ENCODE measurements at places on chromosomes 2 and 18. TPM values are rescaled to one million over a fixed set of nuclear protein-coding genes. Genes with fewer than 3 reads are reported as not detected.

Gene GPR45
- polyA plus RNA-seq: not detected

Gene CCDC85A
- 0.15 TPM for polyA plus RNA-seq

Gene GORASP2
- 74.1 TPM for polyA plus RNA-seq

Gene SLC23A3
- 0.63 TPM for polyA plus RNA-seq

Gene MRPL53
- 144 TPM for polyA plus RNA-seq

Gene FKBP7
- polyA plus RNA-seq: 4.5 TPM

Gene UGT1A5
- not detected for polyA plus RNA-seq

Gene DES
- polyA plus RNA-seq: not detected

Gene MROH2A
- not detected for polyA plus RNA-seq

Gene DOK6
- not detected for polyA plus RNA-seq

Gene FHOD3
- not detected for polyA plus RNA-seq

Gene B4GALT6
- polyA plus RNA-seq: not detected

Gene PFN4
- polyA plus RNA-seq: not detected

Gene AQP12A
- not detected for polyA plus RNA-seq

Gene GMPPA
- polyA plus RNA-seq: 24.4 TPM

Gene CDH19
- polyA plus RNA-seq: not detected

Gene ACMSD
- not detected for polyA plus RNA-seq

Gene PDIA6
- 135 TPM for polyA plus RNA-seq

Gene SH3BP4
- 2.0 TPM for polyA plus RNA-seq

Gene IL36B
- not detected for polyA plus RNA-seq

Gene DSG1
- polyA plus RNA-seq: not detected

Gene ANKRD29
- not detected for polyA plus RNA-seq

Gene TBR1
- polyA plus RNA-seq: not detected

Gene UCN
- polyA plus RNA-seq: 1.6 TPM

Gene PAIP2B
- polyA plus RNA-seq: 3.1 TPM

Gene ALPI
- polyA plus RNA-seq: not detected

Gene KCMF1
- 17.6 TPM for polyA plus RNA-seq

Gene CPS1
- not detected for polyA plus RNA-seq

Gene HOXD13
- not detected for polyA plus RNA-seq

Gene ADD2
- 17.3 TPM for polyA plus RNA-seq

Gene OSR1
- polyA plus RNA-seq: not detected

Gene CIDEA
- not detected for polyA plus RNA-seq

Gene ANKRD62
- polyA plus RNA-seq: not detected

Gene UGT1A9
- polyA plus RNA-seq: not detected

Gene CCDC150
- 0.63 TPM for polyA plus RNA-seq

Gene ZSWIM2
- not detected for polyA plus RNA-seq

Gene PSD4
- polyA plus RNA-seq: 36.4 TPM

Gene FAM228A
- polyA plus RNA-seq: not detected

Gene DSG4
- polyA plus RNA-seq: not detected

Gene FBLN7
- 0.20 TPM for polyA plus RNA-seq

Gene TCF7L1
- 1.0 TPM for polyA plus RNA-seq

Gene TANC1
- polyA plus RNA-seq: 0.15 TPM

Gene ZC3H6
- 7.5 TPM for polyA plus RNA-seq

Gene FSHR
- not detected for polyA plus RNA-seq

Gene LONRF2
- polyA plus RNA-seq: not detected

Gene REG3A
- polyA plus RNA-seq: not detected

Gene SLC14A1
- polyA plus RNA-seq: 3.5 TPM

Gene ASB18
- not detected for polyA plus RNA-seq

Gene USP40
- polyA plus RNA-seq: 4.1 TPM

Gene RNPEPL1
- polyA plus RNA-seq: 22.6 TPM

Gene KIAA2012
- polyA plus RNA-seq: not detected

Gene CFAP221
- not detected for polyA plus RNA-seq

Gene LHCGR
- not detected for polyA plus RNA-seq

Gene C1GALT1C1L
- polyA plus RNA-seq: not detected

Gene NGEF
- polyA plus RNA-seq: not detected

Gene PRADC1
- polyA plus RNA-seq: 12.4 TPM

Gene BUB1
- polyA plus RNA-seq: 0.94 TPM

All from IgD-negative memory B cell (primary cell).